ENCODE measurements at places on chromosomes 1 and 21.

DNA sequence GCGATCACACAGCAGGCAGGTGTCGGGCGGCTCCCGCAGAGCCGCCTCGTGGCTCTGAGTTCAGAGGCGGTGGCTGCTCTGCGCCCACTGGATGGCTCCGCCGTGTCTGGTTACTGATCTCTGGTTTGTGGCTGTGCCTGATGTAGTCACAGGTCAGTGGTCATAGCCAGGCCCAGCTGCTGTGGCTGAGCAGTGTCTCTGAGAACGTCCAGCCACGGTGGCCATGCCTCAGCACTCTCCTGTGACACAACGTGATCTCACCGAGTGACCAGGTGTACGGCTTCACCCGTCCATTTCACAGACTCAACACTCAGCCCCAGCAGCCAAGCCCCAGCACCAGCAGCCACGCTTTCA, 61.2 kb downstream of the KCNN3 start:
- no peak for DNase-seq

DNA sequence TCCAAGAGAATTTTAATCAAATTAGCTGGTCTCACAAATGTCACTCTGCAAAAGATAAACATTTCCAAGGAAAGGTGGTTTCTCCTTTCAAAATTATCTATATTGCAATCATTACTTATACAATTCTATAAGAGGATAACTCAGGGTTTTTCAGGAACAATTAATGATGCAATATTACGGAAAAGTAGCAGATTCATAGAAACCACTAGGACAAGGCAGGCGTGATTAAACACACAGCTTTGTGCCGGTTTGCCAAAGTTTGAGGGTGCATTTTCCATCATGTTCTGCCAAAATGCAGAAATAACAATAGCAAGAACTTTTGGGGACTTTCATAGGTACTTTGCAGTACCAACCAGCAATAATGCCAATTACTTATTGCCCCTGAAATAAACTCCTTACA, 605 bp downstream of the TNFRSF9 start:
- DNase-seq: no peak

DNA sequence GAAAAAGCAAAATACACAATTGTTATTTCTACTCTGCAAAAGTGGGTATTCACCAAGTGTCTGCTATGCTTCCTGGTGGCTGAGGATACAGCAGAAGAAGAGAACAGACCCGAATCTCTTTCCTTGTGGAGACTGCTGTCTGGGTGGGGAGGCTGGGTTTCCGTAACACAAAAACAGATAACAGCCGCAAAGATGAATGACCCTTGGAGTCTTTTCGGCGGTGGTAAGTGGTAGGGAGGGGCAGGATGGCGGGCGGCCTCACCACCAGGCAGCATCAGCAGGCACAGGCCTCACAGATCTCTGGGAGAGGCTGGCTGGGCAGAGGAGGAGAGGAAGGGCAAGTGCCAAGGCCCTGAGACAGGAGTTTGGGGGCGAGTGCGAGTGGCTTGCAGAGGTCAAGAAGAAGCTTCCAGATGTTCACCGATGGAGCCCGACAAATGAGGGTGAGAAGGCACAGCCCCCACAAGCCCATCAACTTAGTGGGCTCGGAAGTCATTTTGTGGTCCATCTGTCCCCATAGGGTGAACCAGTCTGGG, 164.2 kb downstream of the RHOU start:
- no peak for DNase-seq

DNA sequence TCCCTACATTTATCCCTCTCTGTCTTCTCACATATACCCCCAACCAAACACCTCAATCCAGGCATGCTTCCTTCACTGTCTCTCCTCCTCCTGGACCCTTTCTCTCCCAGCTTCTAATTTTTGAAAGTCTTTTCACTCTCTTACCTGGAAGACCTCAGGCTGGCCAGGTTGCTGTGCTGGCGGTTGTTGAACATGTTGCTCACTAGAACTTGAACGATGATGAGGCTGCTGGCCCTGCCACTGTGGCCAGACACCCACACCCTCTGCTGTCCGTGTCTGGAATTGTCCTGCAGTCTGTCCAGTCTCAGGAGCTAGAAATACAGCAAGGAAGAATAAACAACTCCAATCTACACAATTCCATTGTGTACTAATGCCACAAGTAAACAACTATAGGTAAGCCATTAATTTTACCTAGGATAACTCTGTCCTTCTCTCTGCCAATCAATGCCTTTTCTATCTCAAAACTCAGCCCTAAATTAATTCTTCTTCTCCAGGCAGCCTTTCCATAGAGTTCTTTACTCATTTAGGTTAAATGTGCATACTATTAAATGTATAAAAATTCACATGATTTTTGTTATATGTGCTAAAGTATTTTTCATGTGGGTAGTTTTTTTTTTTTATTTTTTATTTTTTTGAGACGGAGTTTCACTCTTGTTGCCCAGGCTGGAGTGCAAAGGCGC, 5.1 kb upstream of the CTSK start:
- DNase-seq: no peak

- DNase-seq: no peak
Observed at GRCh38 chr1:211375146-211375818, 48.6 kb downstream of the TRAF5 start.

DNA sequence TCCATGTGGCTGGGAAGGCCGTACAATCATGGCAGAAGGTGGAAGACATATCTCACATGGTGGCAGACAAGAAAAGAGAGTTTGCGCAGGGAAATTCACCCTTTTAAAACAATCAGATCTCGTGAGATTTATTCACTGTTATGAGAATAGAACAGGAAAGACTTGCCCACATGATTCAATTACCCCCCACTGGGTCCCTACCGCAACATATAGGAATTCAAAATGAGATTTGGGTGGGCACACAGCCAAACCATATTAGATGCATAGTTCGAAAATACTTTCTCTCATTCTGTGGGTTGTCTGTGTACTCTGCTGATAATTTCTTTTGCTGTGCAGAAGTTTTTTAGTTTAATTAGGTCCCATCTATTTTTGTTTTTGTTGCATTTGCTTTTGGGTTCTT, 990.3 kb downstream of the PLA2G4A start:
- DNase-seq: no peak

DNA sequence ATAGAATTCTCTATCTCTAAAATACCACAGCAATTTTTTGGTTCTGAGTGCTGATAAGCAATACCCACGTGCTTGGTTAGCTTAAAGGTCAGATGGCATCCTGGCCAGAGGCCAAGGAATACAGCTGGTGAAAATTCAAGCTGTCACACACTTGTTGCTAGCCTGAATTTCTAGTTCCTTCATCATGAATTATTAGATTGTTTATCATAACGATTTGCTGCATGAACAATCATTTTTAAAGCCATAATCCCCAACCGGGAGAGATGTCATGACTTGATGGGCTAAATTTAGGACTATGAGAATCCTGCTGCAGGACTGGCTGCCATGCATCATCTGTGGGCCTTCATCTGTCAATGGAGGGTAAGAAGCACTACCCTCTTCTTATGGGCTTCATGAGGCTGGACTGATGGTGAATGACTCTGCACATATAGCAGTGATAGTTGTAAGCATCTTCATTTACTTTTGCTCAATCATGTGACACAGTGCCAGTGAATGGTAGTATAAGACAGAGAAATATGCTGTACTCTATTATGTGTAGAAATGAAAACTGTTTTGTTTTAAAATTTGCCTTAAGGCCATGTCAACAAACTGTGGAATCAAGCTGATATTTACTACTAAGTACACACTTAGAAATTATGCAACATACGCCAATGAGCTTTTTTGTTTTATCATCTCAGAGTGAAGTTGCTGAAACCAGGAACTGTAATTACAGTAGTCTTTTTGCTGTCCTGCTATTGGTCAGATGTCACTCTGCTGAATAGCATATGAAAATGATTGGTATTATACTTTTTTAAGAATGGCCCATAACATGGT, 80.5 kb upstream of the RALGPS2 start:
- no peak for DNase-seq

Measured in fibroblast of skin of left quadriceps (primary cell).